Astrocyte of the cerebellum (primary cell): ENCODE measurements at places on chromosomes 5 and 9.
A peak's percentile ranks its signal among the peaks of the same experiment; 100 is the strongest.

DNA sequence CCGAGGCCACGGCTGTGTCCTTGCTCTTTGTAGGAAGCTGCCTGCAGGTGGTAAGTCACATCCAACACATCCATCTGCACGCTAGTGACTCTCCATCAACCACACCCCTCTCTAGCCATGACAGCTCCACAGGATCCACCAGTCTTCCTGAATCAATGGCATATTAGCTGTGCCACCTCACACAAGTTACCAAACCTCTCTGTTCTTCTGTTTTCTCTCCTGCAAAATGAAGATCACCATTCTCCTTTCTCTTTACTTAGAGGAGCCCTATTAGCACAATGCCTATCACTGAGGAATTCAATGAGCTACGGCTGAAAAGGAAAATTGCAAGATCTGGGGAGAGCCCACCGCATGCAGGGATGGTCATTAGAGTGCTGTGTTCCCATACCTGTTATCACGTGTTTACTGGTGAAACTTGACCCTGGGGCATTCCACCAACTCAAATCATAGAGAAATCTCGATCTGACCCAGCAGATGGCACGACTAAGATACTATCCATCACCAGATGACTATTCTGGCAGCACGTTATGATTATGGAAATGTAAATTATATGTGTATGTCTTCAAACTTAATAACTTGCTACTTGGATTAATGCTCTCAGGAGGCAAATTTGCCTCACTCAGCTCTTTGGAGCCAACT, 20.9 kb downstream of the WHRN start:
- no peak for DNase-seq

DNA sequence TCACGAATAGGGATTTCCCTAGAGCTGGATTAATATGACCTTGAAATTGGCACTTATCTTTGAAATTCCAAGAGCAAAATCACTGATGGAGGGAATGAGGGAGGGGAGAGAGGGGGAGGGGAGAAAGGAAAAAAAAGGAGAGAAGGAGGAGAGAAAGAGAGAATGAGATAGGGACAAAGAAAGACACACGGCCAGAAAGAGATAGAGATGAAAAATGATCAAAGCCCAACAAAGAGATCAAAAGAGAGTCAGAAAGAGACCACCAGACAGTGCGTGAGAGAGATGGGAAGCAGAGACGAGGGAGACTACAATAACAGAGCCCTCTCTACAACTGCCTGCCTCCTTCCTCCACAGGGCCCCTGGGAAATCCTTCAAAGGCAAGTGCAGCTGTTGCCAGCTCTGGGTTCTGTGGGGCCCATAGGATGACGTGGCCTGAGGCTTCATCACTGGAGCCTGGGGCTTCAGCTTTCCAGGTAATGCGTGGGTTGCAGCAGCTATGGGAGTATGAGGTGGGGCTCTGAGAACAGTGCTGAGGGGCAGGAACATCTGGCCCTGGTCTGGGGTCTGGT, 58.3 kb upstream of the SHB start:
- DNase-seq = no peak

DNA sequence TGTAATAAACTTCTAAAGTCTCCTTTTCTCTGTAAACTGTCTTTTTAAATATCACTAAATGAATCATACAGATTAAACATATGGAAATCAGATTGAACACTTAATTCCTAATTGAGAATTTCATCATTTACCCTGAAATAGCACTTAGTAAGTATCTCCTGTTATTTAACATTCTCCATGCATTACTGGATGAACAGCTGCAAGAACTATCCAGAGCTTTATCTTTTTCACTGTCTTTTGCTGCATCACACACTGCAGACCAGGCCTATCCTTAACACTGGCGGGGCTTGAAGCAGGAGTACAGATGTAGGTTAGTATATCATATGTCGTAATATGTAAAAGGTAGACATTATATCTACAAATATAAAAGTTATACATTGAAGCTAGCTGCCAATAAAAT, 108.7 kb upstream of the EFNA5 start:
- no peak for DNase-seq

DNA sequence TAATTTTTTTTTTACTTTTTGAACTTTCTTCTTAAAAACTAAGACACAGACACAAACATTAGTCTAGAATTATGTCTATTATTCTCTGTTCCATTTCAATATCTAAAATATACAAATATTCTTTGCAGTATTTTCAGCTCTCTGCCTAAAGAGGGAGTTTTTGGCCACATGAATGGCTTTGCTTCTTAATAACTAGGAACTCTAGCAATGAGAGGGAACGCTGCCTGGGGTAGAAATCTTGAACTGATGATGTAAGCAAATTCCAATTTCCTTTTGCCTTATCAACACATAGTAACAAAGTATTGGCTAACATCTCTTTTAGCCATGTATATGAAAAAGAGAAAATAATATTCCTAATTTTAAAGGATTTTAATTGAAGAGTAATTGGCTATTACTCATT, 51.9 kb downstream of the SLC25A46 start:
- DNase-seq = peak; percentile 73

DNA sequence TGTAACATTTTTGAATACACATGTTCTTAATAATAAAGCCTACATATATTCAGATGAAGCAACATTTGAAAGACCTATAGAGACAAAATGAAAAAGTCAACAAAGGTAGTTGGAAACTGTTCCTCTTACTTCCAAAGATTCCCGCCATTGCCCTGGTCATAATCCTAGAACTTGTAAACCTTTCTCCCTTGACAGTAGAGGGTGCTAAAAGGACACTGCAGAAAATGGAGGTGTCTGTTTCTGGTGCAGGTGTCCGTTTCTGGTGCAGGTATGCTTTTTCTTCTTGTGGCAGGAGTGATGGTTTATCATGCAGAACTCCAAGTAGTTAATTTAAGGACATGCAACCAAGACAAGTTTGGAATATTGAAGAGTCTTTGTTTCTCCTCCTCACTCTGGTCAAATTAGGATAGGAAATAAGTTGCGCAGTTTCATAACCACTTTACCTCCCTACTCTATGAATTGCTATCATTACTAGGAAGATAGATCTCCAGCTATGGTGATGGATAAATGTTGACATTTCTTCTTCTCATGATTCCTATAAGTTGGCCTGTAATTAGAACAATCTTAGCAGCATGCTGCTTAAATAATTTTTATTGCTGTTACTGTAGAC, 56.0 kb upstream of the FAM174A start:
- DNase-seq = no peak

DNA sequence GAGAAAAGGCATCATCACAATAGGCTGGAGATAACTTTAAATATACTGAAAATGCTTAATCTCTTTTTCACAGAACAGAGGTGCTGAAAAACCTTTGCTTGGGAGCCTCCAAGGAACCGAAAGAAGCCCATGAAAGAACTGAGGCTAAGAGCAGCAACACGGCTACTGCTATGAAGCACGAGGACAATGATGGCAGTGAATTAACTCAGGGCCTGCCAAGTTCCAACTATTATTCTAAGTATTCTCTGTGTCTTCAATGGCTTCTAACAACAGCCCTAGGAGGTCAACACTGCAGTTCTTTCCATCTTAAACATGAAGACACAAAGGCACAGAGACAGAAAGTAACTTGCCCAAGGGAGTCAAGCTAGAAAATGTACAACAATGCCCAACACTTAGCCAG, 293.0 kb upstream of the DAP start:
- no peak for DNase-seq

- DNase-seq = no peak
Measured at GRCh38 chr5:55498457-55498856, 36.3 kb downstream of the PLPP1 start.

- DNase-seq = no peak
Measured at GRCh38 chr9:126877418-126877817, 17.0 kb downstream of the ZBTB34 start.

DNA sequence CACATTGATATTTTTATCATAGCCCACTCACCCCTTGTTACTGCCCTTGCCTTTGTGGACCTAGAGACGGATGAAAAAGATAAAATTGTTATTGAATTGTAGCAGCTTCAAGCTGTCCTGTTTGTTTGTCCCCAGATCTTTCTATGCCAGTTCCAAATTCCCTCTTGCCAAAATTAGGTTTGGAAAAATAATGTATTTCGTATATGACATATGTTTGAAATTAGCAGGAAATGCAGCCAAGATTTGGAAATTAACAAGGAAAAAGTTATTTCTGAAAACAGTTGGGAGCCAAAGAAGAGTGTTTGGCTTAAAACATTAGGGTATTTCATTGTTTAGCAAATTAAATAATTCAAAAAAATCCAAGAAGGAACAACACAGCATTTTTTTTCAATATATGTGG, 33.5 kb downstream of the SPATA31D1 start:
- DNase-seq = no peak
